ENCODE measurements at places on chromosomes 4 and X.

DNA sequence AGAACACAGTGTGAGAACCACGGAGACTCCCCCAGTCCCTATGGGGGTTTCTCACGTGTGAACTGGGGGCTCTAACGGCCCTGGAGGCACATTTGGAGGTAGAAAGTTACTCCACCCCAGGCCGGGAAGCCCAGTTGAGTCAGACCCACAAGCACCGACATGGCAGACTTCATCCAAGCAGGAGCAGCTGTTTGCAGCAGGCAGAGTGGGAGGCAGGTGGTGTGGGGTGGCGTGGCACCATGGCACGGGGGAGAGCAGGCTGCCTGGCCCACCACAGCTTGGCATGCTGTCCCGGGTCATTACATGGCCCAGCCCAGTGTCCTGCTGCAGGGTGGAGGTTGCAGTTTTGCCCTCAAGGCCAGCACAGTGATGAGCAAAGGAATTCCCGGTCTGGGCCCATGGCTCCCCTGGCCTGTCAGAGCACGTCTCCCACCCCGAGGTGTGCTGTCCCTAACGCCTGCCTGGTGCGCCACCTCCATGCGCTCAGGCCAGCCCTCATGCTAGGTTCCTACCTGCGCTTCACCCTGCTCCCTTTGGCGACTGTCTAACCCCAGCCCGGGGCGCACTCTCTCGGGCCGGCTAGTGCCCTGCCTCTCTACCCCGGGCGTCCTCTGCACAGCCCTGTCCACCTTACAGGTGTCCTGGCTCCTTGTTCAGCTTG lies 90.6 kb upstream of the AFAP1 start:
- DNase-seq: no peak

GRCh38 chrX:48816014-48816810 lies 10.1 kb upstream of the ERAS start:
- DNase-seq: no peak

GRCh38 chrX:10124506-10125247 lies 32.1 kb upstream of the CLCN4 start:
- DNase-seq: no peak

GRCh38 chrX:28586981-28587551 lies at the start of gene IL1RAPL1:
IL1RAPL1 (plus strand) TSS chrX:28587446.
- DNase-seq: no peak

DNA sequence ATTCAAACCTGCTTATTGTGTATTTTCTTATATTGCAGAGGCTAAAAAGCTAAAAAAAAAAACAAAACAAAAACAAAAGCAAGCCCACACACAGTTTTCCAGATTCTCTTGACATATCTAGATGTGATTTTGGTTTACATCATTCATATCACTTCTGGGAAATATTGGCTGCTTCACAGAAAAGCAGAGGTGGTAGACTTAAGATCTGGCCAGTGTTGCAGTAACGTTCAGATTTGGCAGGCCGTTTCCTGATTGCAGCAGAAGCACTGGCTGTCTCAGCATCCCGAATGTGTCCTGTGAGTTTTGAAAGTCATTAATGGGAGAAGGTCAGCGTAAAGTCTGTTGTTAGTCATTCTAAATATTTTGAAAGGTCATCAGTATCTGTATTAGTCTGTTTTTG lies 2062.0 kb downstream of the ARAP2 start:
- DNase-seq: no peak

DNA sequence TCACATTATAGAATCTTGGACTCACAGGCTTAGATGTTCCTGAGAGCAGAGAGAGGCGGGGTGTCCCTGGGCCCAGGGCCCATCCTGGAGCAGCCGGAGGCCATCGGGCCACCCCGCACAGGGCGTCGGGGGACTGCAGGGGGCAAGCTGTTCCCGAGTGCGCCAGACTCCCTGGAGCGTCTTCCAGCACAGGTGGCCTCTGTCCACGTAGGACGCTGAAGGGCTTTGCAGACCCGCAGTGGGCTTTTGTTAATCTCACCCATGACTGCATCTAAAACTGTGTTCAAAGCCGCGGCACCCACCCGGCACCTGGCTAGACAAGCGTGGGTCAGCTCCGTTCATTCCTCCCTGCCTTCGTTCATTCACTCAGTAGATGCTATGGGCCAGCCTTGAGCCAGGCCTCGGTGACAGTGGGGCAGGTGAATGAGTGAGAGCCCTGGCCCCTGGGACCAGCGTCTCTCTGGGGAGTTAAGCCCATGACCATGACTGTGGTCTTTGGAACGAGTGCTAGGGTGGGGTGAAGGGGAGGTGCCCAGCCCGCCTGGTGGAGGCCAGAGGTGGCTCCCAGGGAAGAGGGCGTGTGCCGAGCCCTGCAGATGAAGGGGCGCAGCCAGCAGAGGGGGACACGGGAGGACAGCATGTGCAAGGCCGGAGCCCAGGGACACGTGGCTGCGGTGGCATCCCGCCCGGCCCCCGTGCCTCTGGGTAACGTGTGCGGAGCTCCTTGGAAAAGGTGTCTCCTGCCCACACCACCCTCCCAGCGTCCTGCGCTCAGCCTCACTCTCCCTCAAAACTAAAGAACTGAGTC lies 98.3 kb downstream of the HMX1 start:
- DNase-seq: no peak

DNA sequence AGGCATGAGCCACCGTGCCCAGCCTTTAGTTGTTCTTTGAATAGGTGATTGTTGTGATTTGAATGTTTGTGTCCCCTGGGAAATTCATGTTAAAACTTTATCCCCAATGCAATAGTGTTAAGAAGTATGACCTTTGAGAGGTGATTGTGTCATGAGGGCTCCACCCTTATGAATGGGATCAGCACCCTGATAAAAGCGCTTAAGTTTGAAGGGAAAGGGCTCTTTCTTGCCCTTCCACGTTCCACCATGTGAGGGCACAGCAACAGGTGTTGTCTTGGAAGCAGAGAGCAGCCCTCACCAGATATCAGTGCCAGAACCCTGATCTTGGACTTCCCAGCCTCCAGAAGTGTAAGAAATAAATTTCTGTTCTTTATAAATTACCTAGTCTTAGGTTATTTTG lies 33.7 kb upstream of the RP2 start:
- DNase-seq: no peak

- no peak for DNase-seq
Measured at GRCh38 chr4:92451782-92452181, 148.0 kb downstream of the GRID2 start.

DNA sequence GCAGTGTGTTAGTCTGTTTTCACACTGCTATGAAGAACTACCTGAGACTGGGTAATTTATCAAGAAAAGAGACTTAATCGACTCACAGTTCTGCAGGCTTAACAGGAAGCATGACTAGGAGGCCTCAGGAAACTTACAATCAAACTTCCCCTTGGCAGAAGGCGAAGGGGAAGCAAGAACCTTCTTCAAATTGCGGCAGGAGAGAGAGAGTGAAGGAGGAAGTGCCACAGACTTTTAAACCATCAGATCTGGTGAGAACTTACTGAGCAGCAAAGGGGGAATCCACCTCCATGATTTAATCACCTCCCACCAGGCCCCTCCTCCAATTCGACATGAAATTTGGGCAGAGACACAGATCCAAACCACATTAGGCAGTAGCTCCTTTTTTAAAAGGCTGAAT lies 59.2 kb upstream of the LEF1 start:
- DNase-seq: no peak

DNA sequence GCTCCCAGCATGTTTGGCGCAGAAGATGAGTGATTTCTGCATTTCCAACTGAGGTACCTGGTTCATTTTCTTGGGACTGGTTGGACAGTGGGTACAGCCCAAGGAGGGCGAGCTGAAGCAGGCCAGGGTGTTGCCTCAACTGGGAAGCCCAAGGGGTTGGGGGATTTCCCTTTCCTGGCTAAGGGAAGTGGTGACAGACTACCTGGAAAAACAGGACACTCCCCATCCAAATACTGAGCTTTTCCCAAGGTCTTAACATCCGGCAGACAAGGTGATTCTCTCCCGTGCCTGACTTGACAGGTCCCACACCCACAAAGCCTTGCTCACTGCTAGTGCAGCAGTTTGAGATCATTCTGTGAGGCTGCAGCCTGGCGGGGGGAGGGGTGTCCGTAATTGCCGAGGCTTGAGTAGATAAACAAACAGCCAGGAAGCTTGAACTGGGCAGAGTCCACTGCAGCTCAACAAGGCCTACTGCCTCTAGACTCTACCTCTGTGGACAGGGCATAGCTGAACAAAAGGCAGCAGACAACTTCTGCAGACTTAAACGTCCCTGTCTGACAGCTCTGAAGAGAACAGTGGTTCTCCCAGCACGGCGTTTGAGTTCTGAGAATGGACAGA lies 307.7 kb upstream of the ARSJ start:
- DNase-seq: no peak

DNA sequence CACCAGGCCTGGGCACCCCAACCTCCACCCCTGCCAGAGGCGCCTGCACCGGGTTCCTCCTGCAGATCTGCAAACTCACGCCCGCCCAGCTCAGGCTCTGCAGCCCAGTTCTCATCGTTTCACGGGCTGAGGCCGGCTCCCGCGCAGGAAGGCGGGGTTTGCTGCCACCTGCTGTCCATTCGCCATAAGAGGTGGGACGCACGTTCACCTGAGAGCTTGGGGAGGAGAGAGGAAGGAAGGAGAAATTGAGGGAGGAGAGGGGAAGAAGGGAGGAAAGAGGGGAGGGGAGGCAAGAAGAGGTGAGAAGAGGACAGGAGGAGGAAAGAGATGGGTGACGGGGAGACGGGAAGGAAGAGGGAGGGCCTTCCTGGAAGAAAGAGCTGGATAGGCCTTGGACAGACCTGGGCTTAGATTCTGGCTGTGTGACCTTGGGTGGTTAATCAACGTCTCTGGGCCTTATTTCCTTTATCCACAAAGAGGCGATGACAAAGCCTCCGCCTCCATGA lies 114.5 kb downstream of the ADRA2C start:
- peak; percentile 36 for DNase-seq

- no peak for DNase-seq
Measured at GRCh38 chr4:76874176-76874575, 23.8 kb downstream of the SOWAHB start.

DNA sequence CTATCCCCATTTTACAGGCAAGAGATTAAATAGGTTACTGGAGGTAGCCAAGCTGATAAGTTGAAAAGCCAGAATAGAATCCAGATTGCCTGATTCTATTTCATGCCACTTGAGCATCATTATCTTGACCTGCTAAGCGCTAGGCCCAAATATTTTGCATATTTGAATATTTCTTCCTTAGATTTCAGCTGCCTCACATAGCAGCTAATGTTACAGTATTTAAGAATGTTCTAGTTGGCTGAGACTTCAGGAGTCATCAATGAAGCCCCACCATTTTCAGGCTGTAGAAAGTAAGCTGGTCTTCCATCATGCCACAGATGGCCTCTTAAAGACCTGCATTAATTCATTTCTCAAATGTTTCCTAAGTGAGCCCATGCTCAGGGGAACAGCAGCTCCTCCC lies 121.4 kb downstream of the SHROOM3 start:
- no peak for DNase-seq

DNA sequence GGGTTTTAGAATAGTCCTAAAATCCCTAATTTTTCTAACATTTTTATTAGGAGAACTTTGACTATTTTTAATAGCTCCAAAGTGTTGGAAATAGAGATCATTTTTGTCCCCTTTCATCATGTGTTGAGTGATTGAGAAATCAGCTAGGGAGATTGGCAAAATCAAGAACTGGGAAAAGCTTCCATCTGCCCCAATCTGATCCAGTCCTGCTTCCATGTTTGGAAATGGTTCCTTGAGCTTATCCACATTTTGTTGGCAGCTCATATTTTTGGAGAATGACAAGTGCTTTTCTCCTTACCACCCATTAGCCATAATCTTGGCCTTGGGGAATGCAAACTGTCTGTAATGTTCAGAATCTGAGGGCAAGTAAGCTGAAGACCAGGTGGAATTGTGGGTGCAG lies 73.9 kb downstream of the SYNPO2 start:
- DNase-seq: no peak

- DNase-seq: no peak
Measured at GRCh38 chr4:2731907-2732317, 24.2 kb downstream of the TNIP2 start.

DNA sequence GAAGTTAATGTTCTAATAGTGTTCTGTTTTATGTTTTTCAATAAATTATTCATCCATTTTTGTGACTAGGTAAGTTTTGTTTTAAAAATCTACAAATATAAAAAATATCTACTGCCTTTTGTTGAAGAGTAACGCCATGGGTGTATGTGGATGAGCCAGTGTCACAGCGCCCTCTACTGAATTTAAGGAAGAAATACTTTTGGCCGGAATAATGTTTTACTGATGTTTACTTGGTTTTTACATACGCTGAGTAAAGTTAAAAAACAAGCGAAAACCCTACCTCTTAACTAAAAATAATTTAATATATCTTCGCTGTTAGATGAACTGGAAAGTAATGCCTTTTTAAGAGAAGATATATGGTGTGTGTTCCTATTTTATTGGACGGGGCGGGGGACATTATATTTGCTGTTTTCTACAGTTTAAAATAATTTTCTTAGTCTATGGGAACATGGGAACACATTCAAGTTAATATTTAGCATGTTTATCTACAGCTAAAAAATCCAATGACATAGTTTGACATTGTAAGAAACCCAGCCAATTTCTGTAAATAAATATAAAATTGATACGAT lies 86.1 kb downstream of the CPE start:
- DNase-seq: no peak

GRCh38 chr4:73068491-73069337 lies 802 bp downstream of the COX18 start:
- DNase-seq: no peak

DNA sequence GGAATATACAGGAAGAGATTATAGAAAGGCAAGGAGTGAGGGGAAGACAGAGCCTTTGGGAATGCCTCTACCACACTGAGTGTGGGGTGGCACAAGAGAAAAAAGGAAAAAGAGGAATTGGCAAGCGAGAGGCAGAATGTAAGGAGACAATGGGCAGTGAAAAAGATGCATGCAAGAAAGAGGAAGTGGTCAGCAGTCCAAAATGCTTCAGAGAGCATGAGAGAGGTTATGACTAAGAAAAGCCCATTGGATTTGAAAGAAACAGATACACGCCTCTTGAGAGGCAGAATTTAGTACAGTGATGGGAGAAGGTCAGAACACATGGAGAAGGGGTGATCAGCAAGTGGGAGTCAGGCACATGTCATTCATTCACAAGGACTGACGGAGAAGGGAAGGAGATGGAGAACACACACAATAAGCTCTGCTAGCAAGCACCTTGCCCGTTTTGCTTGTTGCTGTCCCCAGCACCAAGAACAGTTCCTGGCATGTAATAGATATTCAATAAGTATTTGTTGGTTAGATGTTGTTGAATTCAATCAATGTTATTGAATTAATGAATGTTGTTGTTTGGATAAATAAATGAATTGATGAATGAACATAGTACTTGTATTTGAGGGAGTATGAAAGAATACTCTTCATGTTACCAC lies 6.3 kb downstream of the DCHS2 start:
- DNase-seq: no peak

- DNase-seq: no peak
Measured at GRCh38 chr4:80189956-80190677, 7.2 kb upstream of the PRDM8 start.

- DNase-seq: no peak
Measured at GRCh38 chrX:118736394-118737010, 9.1 kb downstream of the IL13RA1 start.

- DNase-seq: no peak
Measured at GRCh38 chrX:130952266-130953043, 49.4 kb upstream of the ENOX2 start.

Measured in activated naive CD4-positive, alpha-beta T cell (primary cell).